ENCODE measurements at places on chromosomes 4 and X.

- DNase-seq, result no peak
These were observed 271.8 kb upstream of the ARX start for GRCh38 chrX:25287521-25287920.

DNA sequence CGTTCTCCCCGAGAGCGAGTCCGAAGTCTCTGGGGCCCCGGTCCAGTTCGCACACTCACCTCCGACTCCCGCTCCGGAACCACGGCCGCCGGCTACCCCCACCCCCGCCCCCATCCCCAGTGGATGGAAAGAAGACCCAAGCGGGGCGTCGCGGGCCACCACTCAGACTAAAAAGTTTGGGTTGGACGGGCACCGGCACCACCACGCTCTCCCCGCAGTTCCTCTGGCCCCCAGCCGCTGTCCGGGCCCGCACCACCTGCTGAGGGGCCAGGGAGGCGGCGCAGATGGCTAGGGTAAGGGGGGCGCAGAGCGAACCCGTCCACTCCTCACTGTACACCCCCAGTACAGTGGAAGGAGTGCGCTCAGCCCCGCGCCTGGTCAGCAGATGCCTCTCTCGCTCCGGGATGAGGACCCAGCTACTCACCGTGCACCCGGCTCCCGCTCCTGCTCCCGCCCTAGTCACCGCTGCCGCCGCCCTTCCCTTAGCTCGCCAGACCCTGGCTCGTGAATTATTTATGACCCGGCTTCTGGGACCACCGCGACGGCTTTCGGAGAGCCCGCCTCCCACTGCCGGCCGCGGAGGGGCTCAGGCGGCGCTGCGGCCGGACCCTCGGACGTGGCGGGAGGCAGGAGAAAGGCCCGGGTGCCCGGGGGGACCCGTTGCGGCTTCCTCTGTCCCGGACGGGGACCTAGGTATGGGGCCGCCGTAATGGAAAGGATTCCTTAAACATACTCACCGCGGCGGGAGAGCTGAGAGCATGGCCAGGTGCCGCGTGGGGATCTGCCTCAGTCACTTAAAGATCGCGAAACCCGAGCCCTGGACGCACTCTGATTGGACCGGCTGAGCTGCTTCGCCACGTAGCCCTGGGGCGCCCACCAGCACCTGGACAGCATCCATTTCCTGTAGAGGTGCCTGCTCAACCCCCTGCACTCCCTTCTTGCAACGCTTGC lies at the start of gene PROM1:
Gene PROM1, minus strand, starts transcription at position 783 of the 951 bp plus-strand sequence. CDS start 8,117 bp downstream, outside the sequence.
- peak; percentile 57 for DNase-seq

DNA sequence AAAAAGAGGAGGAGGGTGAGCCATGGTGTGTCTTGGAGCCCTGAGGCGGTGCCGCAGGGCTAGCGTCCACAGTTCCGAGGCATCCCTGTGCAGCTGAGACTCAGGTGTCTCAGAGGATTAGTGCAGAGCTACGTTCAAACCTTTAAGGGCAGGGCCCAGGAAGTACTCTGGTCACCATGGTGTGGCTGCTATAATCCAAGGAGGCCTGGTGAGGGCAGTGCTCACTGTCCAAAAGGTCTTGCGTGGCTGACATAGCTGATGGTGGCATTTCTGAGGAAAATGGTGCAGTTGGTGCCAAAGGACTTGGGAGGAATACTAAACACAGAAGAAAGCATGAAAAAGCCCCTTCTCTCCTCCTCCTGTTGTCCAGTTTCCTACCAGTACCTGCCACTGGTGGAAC lies 146.9 kb downstream of the DCHS2 start:
- DNase-seq, result no peak

DNA sequence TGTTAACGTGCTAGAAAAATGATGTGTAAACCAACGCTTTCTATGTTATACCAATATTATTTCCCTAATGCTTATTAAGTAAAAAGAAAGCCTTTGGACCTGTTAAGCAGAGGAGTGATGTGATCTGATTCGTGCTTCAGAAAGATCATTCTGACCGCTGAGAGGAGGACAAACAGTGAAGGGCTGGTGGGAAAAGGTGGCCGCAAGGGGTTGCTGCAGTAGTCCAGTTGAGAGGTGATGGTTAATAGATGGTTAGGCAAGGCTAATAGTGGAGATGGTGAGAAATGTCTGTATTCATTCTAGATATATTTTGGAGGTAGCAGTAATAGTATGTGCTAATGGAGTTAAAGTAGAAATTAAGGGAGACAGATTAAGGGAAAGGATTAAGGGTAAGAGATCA lies 12.9 kb upstream of the VGLL1 start:
- DNase-seq, result no peak

DNA sequence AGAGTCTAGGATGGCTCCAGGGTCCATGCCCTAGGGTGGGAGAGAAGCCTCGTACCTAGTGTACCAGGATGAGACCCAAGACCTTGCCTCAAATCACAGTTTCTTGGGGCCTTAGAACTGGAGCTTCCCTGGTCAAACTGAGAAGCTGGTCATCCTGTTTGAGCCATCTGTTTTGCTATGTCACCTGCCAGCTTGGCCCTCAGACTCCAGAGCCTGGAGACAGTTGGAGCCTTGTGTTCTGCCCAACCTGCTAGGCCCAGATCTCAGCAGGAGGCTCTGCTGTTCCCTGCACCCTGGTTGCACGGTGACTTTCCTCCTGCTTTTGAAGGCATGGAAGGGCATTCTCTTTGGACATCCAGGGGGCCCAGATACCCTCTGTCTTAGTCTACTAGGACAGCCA lies 206.3 kb upstream of the ATP6AP2 start:
- DNase-seq, result no peak

DNA sequence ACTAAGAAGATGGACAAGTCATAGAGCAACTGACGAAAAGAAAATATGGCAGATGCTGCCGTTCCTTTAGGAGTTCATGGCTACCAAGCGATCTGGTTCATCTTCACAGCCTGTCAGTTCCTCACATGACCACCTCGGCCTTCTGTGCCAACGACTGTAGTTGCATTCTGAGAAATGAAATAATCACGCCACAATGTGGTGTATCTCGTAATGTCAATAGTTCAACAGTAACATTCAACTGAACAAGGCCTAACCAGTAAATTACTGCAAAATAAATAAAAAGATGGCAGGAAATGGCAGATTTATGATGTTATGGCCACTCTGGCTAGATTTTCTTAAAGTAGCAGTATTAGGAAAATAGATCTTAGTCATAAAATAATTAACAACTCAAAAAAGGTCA lies 4.4 kb downstream of the GPRIN3 start:
- no peak for DNase-seq

DNA sequence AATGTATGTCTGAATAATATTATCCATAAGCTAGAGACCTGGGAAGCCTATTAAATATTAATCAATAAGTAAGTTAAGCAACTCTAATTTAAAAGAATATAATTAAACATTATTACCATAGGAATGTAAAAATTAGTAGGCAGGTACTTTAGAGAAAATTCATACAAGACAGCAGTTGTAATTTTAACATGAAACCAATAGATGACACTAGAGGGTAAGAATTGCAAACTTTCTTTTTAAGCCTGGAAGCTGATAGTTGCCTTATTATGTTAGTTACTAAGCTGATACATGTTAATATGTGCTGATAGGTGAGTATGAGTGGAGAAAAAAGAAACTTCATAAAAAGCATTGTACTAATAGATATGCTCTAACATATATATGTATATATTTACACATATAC lies 1157.4 kb downstream of the FAM133A start:
- DNase-seq, result peak; percentile 27

DNA sequence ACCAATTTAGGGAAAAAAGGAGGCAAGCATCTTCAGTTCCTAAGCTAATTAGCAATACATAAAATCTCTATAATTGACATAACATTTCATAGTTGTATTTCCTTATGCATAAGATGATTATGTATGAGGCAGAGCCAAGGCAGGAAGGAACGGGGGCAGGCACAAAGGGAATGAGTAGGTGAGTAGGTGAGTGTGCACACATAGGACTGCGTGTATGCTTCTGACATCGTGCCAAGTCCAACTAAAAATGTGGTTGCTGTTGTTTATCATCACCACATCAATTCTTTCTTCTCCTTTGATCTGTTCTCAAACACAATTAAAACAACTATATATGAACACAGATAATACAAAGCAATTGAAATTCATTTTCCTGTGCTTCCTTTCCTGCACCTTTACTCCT lies 131.2 kb downstream of the UNC5C start:
- DNase-seq, result no peak

DNA sequence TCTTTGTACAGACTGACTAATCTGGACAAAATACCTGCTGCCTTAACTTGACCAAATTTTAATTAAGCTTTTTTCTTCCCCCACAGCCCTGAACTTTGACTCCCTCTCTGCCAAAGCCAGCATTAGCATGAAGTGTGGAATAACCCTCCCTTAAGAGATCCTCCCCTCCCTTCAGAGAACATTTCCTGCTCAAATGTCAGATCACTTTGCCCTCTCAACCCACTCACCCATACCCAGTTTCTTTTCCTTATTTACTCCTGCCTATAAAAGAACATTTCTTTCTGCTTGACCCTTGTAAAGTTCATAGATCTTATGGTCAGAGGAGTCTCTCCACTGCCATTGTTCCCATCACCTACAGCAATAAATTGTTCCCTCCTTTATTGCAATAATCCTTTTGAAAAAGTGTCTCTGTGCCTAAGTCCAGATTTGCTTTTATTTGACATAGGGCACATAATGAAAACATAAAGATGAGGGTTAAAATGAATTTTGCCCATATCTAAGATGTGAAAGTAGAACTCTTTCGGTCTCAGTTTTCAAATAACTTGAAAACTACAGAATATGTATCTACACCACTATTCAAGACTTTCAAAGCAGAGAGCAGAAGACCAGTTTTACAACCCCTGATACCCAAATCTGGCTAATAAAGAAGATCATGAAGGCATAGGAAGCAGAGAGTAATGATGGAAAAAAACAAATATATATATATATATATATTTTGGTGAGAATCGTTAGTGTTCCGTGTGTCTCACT lies 289.7 kb upstream of the ANXA10 start:
- no peak for DNase-seq

- no peak for DNase-seq
These were observed 334.5 kb upstream of the SLC7A11 start for GRCh38 chr4:138576684-138577083.

- DNase-seq, result no peak
These were observed 306.5 kb upstream of the TECRL start for GRCh38 chr4:64715741-64716140.

DNA sequence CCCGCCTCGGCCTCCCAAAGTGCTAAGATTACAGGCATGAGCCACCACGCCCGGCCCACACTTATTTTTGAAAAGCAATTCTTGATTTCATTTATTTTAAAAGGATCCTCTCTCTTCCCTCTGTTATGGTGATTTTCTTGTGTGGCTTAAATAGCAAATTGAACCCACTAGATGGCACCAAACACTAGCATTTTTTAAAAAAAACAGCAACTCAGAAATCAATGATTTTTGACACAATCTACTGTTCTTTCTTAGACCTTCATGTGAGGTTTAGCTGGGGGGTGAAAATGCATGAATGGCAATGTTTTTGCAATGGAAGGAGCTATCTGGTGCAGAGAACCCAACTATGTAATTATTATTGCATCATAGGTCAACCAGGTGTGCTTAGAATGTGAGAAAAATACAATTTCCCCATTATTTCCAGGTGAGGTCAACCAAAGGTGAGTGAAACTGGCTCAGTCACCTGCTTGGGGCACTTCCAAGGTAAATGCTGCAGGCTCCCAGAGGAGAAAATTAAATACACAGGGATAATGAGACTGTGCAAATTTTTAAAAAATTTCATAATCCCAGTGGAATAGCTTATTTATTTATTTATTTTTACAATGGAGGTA lies 226.7 kb upstream of the PRKX start:
- DNase-seq, result peak; percentile 50

DNA sequence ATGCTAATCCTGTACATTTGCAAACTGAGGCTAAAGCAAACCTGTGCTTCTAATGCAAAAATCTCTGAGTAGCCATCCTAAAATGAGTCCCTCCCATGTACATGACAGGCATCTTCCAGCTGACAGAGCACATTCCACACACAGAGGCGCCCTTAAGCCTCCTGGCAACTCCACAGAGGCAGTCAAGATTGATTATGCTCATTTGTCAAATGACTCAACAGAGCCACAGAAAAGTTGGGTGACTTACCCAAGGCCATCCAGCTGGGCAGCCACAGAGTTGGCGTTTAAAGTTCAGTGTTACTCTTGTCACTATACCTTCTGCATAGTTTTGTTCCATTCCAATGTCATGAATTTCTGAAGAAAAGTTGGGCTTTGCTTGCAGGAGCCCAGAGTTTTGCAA lies 394.6 kb upstream of the FGF13 start:
- DNase-seq, result no peak

DNA sequence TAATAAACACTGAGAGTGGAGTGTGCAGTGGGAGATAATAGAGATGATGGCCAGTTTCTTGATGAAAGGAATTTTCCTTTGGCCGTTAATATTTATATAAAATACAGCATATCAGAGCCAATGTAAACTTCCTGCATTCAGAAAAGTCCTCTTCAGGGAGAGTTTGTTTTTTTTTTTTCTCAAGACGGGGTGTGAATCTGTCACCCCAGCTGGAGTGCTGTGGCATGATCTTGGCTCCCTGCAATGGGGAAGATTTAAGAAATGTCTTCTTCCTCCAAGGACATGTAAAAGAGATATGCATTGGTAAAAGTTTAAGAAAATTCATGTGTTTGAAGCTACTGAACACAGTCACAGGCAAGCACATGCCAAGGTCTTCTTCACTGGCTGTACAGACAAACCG lies 25.4 kb upstream of the TBC1D9 start:
- DNase-seq, result peak; percentile 81

- no peak for DNase-seq
These were observed 22.6 kb downstream of the RNF212 start for GRCh38 chr4:1090465-1091440.

- DNase-seq, result no peak
These were observed 362 bp downstream of the NCAPG start for GRCh38 chr4:17811078-17811603.

GRCh38 chr4:170271723-170272122 lies 182.0 kb upstream of the AADAT start:
- DNase-seq, result no peak

- DNase-seq, result no peak
These were observed 327.1 kb downstream of the PAPSS1 start for GRCh38 chr4:107392951-107393350.

GRCh38 chr4:26942871-26943270 lies 82.2 kb downstream of the STIM2 start:
- no peak for DNase-seq

- DNase-seq, result no peak
These were observed 51.2 kb downstream of the TBL1X start for GRCh38 chrX:9515973-9516538.

GRCh38 chr4:150236626-150237025 lies 158.4 kb downstream of the DCLK2 start:
- DNase-seq, result no peak

GRCh38 chr4:76434901-76435527 lies at the start of gene SHROOM3:
SHROOM3 (plus strand) TSS chr4:76435229; CDS start chr4:76436053, 824 bp downstream.
- peak; percentile 68 for DNase-seq

DNA sequence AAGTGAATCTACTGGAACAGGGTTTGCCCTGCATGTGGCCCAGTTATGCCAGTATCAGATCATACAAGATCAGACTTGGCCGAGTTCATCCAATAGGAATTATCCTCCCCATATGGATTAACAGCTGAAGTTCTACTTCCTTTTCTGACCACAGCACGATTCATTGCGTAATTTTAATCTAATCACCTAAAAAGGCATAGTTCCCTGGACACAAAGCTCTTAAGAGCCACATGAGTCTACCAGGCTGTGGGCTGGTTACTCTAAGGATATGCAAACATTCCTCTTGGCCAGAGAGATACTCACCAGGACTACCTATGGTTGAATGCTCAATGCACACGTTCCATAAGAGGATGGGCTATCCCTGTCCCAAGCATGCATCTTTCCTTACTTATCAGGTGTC lies 46.9 kb downstream of the CHST7 start:
- DNase-seq, result no peak

- DNase-seq, result peak; percentile 82
These were observed 110.9 kb upstream of the ANK2 start for GRCh38 chr4:112938461-112939058.

GRCh38 chrX:20139966-20140365 lies 1.7 kb downstream of the EIF1AX start:
- no peak for DNase-seq
